ENCODE measurements at places on chromosomes 3 and 15.

- no peak for DNase-seq
Measured at GRCh38 chr15:31339558-31339895, 12.9 kb downstream of the KLF13 start.

DNA sequence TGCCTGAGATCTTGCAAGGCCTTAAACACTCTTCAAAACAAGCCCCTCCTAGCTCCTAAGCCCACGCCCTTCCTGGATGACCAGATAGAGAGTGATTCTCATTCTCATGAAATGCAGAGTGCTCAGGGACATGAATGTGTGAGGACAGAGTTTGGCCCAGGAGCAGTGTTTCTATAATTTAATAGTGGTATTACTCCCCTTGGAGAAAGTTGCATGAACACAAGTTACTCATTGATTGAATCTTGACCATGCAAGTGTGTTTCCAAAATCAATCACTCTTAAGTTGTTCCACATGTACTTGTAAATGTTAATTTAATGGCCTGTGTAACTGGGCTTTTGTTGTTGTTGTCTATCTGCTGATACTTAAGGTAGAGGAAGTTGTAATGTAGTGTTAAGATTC lies 181.6 kb downstream of the ADAMTSL3 start:
- DNase-seq = no peak

GRCh38 chr3:162292409-162292808 lies 795.8 kb downstream of the OTOL1 start:
- DNase-seq = no peak

DNA sequence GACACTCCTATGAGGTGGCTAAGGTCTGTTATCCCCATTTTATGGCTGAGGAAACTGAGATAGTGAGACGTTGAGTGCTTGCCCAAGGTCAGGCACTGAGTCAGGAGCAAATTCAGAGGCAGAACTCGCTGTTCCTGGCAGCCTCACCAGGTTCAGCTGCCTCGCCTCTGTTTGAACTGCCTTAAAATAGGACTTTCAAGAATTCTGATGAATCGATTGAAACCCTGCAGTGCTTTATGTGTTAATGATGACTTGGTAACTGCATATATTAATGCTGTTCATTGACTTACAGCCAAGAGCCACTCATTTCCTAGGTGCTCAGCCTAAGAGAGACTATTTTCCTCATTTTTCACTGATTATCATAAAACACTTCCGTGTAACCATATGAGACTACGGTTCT lies 79.5 kb upstream of the BHLHE40 start:
- no peak for DNase-seq

DNA sequence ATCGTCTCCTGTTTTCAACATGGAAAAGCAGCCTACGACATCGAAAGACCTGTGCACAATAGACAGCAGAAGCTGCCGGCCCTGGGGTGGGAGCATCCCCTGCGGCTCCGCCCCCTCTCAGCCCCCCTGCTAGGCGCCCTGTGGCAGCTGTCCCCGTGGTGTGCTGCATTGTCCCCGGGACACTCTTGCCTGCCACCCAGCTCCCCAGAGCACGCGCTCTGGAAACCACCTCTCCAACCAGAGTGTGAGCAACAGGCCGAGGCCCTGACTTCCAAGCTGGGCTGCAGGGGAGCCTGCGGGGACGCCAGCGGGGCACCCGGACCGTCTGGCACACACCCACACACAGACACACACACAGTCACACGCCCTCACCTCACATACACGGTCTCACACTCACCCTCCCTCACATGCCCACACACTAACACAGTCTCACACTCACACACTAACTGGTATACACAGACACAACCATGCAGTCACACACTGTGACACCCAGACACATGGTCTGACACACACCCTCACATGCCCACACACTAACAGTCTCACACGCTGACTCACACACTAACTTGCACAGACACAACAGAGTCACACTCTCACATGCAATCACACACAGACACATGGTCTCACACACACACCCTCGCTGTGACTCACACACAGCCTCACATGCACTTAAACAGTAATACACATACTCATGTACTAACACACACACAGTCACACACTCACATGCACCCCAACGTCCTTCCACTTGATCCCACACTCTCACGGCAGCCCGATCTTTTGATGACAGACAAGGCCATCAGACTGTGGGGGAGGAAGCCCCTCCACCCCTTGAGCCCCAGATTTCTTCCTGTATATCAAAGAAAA lies 94.7 kb downstream of the OCA2 start:
- DNase-seq = no peak

DNA sequence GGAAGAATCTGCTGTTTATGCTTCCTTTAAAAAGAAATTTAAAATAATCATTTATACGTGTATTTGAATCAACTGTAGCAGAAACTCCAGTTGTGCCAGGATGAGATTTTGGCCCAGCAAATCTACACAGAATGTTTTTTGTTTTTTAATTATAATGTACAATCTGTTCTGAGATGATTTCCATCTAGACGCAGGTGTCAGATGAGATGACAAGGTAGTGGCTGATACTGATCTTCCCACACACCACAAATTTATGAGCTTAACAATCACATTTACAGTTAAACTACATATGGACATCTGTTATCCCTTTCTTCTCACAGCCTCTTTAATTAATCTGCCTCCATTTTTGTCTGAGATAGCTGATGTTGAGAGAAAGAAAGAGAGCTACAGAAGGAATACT lies 23.6 kb downstream of the DCLK3 start:
- no peak for DNase-seq

- DNase-seq = no peak
Measured at GRCh38 chr15:42604894-42605744, 29.7 kb downstream of the STARD9 start.

DNA sequence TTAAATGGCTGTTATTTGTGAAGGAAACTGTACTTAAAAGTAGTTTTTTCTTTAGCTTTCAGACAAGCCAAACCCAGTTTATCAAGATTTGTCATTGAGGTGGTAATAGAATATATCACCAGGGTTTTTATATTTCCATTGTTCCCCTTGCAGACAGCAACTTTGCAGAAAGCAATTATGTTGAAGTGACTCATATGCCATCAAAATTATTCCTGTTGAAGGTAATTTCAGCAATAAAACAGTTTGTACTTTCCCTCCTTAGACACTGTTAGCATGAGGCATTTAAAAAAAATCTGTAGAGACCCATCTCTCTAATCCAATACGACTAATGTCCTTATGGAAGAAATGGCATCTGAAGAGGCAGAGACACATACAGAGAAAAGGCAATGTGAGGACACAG lies 219.0 kb downstream of the NFKBIZ start:
- no peak for DNase-seq

DNA sequence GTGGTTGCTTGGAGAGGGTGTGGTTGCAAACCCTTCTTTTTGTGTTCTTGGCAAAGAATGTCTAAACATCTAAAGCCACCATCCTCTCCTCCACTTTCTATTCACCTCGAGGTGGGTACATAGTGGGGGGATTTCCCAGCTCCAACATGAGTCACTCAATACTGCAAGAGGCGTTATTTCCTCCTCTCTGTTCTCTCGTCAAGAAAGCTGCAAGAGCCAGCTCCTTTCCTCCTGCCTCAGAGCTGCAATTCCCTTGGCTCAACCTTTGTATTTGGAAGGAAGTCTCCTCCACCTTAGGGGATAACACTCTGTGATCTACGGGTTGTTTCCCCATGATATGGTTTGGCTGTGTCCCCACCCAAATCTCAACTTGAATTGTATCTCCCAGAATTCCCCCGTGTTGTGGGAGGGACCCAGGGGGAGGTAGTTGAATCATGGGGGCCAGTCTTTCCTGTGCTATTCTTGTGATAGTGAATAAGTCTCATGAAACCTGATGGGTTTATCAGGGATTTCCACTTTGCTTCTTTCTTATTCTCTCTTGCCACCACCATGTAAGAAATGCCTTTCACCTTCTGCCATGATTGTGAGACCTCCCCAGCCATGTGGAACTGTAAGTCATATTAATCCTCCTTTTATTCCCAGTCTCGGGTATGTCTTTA lies 138.4 kb downstream of the PLCL2 start:
- peak; percentile 48 for DNase-seq

- DNase-seq = no peak
Measured at GRCh38 chr3:71688121-71688520, 37.1 kb downstream of the EIF4E3 start.

DNA sequence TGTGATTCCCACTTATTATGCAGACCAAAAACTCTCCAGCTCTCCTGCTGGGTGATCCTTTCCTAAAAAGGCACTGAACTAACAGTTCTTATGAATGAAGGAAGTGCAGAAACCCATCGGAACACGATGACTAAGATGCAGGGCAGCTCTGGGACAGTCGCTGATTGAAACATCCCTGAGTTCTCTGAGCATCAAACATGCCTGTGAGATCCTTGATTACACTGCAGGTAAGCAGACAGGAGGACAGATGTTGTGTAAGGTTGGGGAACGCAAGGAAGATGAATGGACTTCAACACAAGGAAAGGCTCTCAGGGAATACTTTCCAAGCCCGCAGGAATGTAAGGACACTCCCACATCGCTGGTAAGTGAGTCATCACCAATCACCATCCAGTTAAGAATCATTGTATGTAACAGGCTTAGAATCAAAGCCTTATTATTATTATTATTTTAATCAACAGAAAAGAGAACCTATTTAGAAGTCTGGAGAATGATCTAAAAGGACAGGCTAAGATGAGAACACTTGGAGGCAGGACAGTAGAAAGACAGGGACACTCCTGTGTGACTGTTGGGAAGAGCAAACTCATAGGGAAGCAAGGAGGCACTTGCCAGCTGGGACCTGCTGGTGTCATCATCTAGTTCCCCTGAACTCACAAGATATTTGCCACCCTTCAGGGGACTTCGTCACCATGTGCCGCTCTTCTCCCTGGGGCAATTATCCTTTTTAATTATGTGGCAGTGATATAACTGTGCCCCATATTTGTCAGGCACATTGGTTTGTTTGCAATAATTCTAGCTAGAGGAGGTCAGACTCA lies 26.0 kb downstream of the TMEM158 start:
- no peak for DNase-seq

Data from activated gamma-delta T cell treated with Interleukin-2 at 50 U/mL for 16 hours (primary cell).